Fibroblast of villous mesenchyme (primary cell): ENCODE measurements at places on chromosomes 1 and 21.

DNA sequence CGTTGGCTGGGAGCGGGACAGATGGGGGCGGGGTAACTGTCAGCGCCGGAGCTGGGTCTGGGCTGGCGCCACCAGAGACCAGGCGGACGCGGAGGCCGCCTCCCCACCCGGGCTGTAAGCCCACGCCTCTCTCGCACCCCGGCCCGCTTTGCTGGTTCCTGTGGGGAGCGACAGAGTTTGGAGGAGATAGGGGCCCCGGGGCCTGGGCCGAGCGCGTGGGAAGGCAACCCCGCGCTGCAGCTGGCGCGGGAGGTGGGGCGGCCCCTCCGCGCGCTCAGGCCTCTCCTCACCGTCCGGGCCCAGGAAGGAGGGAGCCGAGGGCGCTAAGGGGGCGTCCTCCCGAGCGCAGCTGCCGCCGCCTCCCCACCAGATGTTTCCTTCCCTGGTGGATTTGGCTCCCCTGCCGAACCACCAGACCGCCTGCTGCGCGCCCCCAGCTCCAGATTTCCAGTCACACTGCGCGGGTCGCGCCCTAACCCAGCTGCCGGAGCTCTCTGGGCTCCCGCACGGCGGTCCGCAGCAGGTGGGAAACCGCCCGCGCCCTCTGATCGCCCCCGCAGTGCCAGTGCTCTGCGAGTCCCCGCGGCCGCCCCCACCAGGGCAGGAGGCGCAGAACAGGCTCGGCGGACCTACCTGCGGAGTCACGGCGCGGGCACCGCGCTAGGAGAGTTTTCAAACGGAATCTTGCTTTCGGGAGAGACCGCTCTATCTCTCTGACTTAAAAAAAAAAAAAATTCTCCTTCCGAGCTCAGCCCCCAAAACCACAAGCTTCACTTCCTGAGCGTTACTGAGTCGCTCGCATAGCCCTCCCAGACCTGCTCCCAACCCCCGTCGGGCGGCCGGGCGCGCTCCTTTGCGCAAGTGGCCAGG lies 1.1 kb downstream of the GFI1 start:
- DNase-seq: no peak

DNA sequence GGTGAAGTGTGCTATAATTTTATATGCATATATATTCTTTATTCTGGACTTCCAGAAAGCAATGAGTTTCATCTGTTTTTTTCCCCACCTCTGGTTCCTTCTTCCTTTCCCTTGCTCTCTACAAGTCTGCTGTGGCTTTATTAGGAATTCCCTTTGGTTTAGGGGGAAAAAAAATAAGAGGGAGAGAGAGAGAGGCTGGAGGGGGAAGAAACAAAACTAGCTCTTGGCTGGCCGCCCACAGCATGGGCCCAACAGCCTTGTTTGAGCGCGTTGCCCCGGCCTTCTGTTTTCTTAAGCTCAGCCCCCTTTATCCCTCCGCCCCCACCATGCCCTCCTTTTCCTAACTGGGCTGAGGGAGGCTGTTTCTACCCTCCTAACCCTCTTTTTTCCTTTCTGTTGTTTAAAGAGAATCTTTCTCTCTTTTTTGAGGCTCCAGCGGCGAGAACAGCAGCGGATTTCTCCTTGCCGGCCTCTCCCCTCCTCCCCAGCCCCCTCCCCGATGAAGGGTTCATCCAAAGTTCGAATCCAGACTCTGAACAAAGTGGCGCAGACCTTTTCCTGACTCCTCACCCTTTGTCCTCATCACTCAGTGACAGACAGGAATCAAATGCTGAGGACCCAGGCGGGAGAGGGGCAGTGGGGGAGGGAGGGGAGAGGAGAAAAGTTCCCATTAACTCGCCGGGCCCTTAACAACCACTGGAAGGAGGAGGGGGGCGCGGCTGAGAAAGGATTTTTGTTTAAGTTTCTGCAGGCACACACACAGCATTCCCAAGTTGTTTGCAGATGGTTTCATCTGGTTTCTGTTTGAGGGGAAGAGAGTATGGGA lies 29.7 kb downstream of the PBX1 start:
- peak; percentile 86 for DNase-seq

- DNase-seq: no peak
These were observed 91.8 kb downstream of the ADCY10 start for GRCh38 chr1:167821969-167822685.

DNA sequence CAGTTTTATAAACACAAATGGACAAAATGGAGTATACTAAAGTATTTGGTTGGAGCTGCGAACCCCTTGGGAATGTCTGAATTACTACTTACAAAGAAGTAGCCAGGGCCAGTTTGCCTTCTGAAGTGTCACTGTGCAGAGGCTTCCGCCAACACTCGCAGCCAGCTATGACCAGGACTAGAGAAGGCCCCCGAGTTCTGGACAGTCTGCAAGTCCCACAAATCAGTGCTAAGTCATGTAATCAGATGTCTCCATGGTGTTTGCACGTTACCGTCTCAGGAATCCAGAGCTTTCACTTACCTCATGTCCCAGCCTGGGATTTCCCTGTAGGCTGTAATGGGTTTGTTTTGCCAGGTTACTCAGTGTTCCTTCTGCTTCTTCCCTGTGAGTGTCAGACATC lies 106.6 kb upstream of the SPAG17 start:
- no peak for DNase-seq

- DNase-seq: peak; percentile 30
These were observed 19.7 kb upstream of the LMX1A start for GRCh38 chr1:165376041-165376810.

DNA sequence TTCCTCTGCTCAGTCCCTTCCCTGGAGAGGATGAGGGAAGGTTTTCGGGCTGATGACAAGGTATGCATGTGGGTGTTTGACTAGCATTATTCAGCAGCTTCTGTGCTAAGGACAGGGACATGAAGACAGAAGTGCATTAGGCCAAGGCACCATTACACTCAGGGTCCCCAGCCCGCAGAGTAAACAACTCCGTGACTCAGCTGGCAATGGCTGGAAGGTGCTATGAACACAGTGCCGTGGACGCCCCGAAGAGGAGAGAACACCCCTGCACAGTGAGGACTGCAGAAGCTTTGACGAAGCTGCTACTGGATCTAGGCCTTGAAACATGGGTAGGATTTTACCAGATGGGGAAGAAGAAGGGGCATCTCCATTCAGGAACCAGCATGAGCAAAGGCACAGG lies 13.7 kb upstream of the EPS8L3 start:
- DNase-seq: no peak

DNA sequence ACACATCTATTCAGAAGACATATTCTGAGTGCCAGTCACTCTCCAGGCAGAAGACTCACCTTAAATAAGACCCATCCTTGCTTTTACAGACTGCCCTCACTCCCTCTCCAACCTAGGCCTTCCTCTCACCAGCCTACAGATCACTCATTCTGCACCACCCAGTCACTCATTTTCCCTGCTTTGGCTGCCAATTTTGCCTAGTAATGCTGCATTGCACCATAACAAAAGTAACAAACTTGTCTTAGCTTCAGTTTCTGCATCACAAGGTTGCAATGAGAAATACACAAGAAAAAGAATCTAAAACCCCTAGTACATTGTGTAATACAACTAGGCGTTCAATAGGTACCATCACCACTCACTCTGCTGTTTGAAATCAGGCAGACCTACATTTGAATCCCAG lies 292.4 kb downstream of the PLPP3 start:
- no peak for DNase-seq

- no peak for DNase-seq
These were observed 615 bp downstream of the KRTAP10-5 start for GRCh38 chr21:44579833-44580144.

DNA sequence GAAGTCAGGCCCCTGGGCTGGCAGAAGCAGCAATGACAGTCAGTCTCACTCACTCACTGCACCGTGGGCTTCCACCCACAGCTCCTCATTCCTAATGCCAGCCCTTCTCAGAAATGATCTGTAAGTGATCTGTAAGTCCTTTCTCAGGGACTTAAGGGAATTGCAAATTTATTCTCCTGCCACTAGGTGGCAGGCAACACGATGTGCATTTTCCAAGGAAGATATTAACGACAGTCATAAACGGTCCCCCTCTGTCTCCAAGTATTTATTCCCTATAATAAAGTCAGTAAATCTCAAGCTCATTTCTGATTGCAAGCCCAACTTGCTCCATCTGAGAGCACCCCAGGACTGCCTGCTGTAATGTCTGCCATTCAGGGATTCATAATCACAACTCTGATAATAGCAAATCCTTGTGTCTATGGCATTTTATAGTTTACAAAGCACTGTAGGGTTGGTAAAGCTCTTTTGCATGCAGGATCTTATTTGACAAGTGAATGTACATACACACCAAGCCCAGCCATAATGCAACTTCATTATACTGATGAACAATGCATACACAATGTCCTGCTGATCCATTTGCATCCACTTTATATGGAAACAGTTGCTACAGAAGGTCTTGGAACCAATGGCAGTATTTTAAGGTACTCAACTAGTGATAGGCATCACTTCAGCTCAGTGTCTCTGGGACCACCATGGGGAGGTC lies 380.5 kb upstream of the CAMK1G start:
- peak; percentile 60 for DNase-seq

DNA sequence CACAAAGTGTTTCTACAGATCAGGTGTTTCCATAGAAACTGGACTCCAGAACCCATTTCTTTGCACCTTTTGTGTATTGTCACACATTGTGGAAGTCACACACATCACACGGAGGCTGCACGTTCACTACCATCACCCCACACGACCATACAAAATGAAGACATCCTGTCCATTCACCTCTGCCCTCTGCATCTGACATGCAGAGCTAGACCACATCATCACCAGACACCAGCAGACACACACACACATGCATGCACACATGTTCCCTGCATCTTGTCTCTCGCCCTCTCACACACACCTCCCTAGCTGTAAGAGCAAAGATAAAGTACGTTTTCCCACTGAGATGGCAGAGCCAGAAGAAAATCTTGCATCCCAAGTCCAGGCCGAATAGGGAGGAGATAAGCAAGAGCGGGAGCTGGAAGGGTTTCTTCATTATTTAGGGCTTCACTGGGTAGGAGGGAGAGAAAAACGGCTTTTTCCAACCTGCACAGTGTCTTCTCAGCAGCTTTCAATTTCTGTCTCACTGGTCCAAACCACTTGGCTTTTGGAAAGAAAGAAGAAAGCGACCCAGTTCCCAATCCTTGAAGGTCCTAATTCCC lies 709 bp downstream of the PRELP start:
- DNase-seq: peak; percentile 6

DNA sequence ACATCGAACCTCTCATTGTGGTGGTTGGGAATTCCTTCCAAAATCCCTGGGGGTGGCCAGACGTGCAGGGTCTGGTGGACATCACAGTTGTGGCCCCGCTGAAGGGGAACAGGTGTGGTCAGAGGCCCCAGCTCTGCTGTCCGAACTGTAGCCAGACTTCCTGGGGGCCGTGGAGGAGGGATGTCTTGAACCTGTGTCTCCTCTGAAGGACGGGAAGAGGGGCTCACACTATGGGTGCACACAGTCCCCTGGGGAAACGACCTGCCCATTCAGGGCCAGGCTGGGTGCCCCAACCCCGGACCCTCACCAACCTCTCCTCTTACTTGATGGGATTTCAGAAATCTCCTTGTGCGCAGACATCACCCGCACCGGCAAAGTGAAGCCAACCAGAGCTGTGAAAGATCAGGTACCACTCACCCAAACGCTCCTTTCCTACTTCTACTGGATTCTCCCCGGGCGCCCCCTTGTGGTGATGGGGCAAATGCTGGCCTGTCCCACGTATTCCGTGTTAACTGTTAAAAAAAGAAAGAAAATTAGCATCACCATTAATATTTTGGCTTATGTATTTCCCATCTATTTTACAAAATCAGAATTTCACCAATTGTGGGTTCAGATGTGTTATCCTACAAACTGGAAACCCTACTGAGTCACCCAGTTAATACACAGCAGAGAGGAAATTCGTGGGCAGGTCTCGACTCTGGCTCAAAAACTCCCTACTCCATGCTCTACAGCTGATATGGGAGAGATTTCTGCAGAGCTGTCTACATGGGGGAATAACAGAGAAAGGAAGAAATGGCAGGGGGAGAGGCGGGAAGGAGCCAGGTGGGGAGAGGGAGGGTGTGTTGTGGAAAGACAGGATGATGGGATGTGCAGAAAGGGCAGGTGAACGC lies 28.1 kb downstream of the PADI4 start:
- DNase-seq: peak; percentile 66

DNA sequence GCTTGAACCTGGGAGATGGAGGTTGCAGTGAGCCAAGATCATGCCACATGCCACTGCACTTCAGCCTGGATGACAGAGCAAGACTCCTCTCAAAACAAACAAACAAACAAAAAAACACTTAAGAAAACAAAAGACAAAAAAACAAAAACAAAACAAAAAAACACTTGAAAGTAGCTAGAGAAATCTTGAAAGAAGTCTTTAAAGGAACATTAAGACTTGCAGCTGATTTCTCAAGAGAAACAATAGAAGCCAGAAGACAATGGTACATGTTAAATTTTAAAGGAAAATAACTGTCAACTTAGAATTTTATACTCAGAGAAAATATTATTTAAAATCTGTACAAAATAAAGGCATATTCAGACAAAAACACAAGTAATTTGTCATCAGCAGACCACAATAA lies 71.3 kb downstream of the HLX start:
- no peak for DNase-seq

DNA sequence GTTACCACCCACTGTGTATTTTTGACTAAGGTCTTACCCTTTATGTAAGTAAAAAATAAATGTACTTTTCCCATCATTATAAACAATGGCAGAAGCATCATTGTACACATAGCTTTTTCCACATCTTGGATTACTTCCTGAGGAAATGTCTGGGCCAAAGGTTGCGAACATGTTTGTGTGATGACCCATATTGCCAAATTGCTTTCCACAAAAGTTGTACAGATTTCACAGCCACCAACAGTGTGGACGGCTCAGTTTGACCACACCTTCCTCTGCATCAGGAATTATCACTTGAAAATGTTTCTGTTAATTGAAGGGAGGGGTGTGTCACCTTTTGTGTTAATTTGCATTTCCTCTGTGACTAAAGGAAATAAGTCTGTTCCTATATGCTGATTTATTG lies 25.7 kb downstream of the AKNAD1 start:
- peak; percentile 90 for DNase-seq

GRCh38 chr1:96643519-96643918 lies 78.1 kb upstream of the PTBP2 start:
- DNase-seq: no peak

- DNase-seq: no peak
These were observed 334.0 kb upstream of the FMN2 start for GRCh38 chr1:239757716-239758115.
